NCI-H2227 treated with DMSO at 0.1 percent for 48 hours (cell line): ENCODE measurements at places on chromosomes 6 and 20.

DNA sequence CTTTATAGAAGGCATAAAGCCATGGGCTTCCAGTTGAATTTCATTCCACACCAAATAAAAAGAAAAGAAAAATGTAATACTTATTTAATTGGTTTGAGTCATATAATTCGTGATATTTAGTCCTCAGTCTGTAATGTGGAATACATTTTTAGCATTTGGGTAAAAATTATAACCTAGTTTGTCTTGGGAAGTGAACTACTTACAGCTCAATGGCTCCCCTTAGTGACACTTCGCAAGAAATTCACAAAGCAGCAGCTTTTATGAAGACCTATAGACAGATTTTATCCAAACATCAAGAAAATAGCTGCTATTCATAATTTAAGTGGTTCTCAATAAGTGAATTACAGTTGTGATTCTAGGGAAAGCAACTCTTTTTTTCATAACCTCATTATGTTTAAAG, 72.1 kb downstream of the RSPO3 start:
- no peak for DNase-seq

DNA sequence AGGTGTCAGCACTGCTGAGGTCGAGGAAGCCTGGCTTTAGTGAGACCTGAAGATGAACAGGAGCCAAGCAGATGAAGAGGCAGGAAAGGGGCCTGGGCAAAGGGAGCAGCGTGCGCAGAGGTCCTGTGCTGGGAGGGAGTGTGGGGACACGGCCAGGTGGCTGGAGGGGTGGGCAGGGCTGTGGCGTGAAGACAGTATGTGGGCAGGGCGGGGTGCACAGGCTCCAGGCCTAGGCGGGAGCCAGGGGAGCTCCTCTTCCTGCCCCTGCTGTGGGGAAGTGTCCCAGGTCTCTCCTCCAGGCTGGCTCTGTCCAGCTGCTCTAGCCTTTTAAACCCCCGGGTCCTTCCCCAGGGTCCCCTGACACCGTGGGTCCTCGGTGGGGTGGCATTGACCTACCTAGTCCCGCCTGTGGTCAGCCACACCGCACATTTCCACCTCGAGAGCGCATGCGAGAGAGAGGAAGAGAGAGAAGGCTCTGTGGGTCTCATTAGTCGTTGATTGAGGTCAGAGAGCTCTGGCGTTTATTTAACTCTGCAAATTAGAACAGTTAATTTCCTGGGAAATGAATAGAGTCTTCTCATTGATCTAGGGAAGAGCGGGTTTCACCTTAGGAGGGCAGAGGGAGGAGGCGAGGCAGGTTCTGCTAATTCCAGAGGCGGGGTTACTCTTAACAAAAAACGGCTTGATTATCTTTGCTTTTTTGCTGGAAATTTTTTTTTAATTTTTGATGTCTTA, 68.8 kb downstream of the CDH4 start:
- DNase-seq = no peak

GRCh38 chr6:84356907-84357306, 129.5 kb upstream of the CEP162 start:
- DNase-seq = no peak

DNA sequence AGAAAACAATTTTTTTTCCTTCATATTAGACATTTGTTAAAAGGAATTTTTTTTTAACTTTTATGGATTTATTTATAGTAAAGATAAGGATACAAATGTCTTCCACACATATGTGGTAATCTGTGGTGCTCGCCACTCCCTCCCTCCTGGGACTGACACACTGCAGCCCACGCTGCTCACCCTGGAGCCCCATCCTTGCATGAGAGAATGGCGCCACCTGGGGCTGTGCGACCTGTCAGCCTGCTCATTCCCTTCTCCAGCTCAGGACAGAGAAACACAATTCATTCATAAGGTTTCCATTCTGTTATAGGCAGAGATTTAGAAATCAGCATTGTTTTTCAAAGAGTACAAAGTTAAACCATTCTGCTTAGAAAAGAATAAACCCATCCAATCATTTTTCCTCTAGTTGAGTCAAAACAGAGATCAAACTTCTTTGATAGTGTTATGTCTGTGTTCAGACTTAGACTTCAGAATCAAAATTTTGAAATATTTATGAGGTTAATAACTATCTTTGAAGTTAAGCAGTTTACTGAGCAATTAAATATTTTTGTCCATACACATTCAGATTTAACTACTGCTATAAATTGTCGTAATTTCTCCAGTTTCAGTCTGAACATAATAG, 42.8 kb upstream of the DYNLRB1 start:
- DNase-seq = peak; percentile 4

DNA sequence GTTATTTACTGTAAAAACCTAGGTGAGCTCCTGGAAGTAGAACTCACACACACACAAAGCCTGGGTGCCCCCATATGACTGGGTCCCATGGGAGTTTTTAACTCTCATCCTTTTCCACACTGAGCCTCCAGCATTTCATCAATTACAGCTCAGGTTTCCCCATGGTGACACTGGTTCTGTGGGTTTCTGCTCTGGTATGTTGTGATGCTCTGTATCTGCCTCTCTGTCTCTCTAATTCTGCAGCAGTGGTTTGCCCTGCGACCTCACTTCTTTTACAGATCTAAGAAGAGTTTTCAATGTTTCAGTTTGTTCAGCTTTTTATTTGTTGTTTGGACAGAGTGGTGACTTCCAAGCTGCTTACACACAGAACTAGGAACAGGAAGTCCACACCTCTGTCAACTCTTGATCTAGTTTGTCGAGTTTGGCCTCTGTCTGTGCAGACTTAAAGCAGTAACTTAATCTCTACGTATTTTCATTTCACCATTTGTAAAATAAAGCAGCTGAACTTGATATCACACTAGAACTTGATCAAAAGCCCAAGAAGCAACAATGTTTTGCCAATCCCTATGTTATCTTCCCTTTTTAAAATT, 554.3 kb downstream of the EPHA7 start:
- no peak for DNase-seq

- DNase-seq = no peak
Measured at GRCh38 chr6:24600903-24601302, 45.1 kb downstream of the KIAA0319 start.

DNA sequence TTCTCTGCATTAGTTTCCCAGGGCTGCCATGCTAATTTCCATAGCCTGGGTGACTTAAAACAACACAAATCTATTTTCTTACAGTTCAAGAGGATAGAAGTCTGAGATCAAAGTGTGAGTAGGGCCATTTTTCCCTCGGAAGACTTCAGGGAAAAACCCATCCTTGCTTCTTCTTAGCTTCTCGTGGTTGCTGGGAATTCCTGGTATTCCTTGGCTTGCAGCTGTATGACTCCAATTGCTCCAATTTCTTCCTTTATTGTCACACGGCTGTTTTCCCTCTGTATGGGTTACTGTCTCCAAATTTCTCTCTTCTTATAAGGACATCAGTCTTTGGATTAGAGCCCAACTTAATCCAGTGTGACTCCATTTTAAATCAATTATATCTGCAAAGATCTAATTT, 128.4 kb upstream of the JAG1 start:
- DNase-seq = no peak

- DNase-seq = no peak
Measured at GRCh38 chr6:143701349-143702234, 23.8 kb downstream of the PHACTR2 start.

GRCh38 chr6:5260111-5260620, 584 bp downstream of the LYRM4 start:
- peak; percentile 79 for DNase-seq

DNA sequence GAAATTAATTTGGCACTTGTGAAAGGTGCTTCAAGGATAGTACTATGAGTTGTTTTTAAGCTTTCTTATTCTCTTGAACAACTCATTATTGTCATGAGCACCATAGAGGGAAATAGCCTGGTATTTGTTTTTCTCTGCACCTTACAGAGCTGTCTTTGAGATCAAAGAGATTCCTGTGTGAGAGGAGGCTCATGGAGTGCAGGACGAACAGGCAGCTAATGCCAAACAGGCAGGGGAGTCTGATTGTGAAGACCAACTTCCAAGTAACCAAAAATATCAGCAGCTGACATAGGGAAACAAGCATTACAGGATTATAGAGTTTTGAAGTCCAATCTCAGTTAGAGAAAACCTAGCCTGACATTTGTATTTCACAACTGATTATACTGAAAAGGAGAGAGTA, 110.6 kb upstream of the TENT5A start:
- DNase-seq = no peak

DNA sequence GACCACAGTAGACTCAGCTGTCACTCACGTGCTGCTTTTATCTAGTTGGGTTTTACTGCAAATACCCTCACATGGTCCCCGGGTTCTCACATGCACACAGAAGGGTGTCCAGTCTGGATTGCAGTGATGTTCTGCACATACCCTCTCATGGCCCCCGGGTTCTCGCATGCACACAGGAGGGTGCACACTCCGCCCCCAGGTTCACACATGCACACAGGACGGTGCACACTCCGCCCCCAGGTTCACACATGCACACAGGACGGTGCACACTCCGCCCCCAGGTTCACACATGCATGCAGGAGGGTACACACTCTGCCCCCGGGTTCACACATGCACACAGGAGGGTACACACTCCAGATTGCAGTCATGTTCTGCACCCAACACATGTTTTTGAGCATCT, 224.3 kb downstream of the ERMARD start:
- no peak for DNase-seq

DNA sequence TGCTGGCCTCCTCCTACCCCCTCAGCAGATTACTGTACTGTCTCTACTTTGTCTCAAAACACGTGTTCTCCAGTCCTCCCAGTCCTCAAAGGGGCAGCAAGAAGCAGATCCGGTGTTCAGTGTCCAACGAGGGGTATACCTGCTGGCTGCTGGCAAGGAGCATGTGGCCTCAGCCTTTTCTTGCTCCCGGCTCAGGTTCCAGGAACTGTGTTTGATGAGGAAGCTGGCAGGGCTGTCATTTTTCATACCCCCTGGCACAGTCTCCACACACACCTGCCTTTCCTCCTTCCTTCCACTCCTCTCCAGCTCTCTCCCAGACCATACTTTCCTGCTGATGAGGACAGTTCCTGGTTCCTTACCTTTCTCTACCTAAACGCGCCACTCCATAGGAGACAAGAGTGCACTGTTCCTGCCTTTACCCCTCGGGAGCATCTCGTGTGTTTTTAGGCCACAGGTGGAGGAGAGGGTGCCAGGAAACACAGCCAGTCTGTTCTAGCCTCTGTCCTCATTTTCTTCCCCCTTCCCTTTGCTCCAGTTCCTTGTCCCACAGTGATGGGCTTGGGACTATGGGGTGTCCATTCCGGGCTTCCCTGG, 77.2 kb downstream of the SSR1 start:
- DNase-seq = no peak

DNA sequence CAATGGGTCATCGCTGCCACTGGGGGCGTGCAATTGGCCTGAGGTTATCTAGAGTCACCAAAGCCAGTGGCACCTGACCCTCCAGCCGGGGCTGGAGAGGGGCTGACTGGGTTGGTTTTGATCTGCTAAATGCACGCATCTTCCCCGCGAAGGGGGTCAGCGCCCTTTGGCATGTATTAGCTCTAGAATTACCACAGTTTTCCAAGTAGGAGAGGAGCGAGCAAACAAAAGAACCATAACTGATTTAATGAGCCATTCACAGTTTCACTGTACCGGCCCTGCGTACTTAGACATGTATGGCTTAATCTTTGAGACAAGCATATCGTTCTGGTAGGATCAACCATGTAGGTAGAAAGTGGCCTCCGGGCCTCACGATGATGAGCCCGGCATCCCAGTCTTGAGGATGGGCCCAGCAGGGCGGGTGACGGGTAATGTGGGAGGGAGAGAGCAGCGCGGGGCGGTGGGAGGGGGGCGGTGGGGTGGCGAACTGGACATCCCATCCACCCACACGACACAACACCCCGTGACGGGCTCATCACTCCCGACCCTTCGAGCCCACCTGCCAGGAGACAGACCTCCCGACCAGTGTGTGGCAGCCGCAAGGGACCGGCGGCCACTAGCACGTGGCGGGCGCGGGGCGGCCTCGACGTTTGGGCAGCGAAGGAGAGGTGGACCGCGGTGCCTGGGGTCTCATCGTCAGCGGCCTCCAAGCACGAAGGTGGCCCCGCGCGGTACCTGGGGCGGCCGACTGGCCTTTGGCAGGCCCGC, 1957.5 kb upstream of the DEFB115 start:
- no peak for DNase-seq

DNA sequence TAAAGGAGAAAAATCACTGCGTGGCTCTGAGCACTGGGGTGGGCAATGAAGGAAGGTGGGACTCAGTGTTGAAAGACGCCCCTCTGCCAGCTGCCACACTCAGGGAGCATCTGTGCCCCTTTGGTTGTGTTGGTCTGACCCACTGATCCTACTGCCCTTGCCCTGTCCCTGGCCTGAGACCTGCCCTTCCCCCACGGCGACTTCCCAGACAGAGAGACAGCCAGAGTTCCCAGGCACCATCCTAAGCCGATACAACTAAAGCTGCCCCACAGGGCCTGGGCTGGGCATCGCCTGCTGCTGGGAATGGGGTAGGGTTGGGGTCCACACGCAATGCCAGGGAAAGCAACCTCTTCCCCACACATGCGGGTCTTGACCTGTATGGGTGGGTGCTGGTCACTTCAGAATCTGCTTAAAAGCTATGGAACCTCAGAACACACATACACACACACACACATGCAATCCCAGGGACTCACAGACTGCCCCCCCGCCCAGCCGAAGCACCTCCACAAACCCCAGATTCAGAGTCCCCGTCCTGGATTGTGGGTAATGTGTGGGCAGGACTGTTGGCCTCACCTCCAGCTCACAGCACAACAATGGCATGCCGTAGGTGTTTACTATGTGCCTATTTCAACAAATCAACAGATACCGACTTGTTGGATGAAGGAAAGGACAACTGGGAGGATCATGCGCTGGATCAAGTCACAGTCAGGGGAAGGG, 10.9 kb upstream of the SPDEF start:
- no peak for DNase-seq

- DNase-seq = no peak
Measured at GRCh38 chr6:139296927-139297326, 5.1 kb upstream of the TXLNB start.

- DNase-seq = no peak
Measured at GRCh38 chr6:75250552-75250951, 7.0 kb upstream of the COX7A2 start.
